Activated CD4-positive, alpha-beta T cell treated with anti-CD3 and anti-CD28 coated beads, Interleukin-2, amount 10 ng/mL, durations not matched to agents 7 days and 5 days (primary cell): ENCODE measurements at places on chromosomes 7 and 10. TPM values are rescaled to one million over a fixed set of nuclear protein-coding genes. Genes with fewer than 3 reads are reported as not detected.

DNA sequence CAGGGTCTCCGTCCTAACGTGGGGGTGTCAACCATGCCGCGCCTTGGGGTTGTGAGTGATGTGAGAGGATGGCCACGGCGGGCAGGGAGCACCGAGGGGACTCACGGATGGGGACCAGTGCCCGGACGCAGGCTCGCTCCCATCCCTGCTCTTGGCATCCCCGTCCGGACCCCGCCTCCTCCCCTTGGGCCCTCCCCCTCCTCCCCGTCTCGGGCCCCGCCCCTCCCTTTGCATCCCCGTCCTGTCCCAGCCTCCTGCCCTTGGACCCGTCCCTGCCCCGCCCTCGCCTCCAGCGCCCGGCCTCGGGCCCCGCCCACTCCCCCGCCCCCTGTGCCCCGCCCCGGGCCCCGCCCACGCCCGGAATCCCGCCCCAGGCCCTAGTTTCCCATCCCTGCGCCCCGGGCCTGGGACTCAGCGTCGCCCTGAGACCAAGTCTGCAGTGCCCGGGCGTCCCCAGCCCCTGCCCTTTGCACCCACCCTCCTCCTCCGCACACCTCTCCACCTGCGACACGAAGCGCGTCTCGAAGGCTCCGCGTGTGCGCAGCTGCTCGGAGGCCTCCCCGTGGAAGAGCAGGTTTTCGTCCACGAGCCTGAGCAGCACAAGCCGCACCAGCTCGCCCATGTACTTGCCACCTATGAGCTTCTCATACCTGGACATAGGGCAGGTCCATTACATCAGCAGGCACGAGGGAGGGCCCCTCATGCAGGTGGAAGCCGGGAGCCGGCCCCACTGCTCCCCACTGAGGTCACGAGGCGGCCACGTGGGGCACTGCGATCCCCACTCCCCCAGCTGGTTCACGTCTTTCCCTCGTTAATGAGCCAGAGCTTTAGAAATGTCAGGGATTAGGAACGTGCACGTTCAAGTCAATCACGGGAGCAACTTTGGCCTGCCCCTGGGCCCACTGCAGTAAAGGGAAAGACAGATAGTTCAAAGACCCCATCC, 5.1 kb upstream of the MYL7 start:
- H3K4me1 ChIP-seq: peaks cover 11% of the 10 kb centered on the region
- DNase-seq: peak; percentile 68
- H3K4me3 ChIP-seq: peak overlapping the region; percentile 50
- no peak overlapping the region for H3K27ac ChIP-seq

DNA sequence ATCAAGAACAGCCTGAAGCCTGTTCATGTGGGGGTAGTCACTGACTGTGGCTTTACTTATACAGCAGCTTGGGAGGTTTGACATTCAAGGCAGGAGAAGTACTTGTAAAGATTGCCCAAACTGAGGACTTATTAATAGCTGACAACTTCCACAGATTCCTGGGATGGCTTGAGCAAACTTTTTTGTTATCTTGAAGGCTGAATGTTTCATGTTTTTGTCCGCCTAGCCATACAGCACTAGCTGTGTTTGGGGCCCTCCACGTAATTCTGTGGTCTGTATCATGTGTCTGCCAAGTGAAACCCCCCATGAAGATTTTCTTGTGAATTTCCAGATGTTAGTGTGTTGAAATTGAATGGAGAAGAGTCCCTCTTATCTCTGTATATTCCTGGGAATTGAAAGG, 38.6 kb downstream of the FAS start:
- peaks cover 16% of the 10 kb centered on the region for H3K4me1 ChIP-seq
- H3K27ac ChIP-seq: no peak overlapping the region
- DNase-seq: no peak
- peaks cover 12% of the 10 kb centered on the region for H3K36me3 ChIP-seq

GRCh38 chr10:29956335-29956924, 103.0 kb downstream of the JCAD start:
- no peak for DNase-seq
- no peak overlapping the region for H3K27ac ChIP-seq
- H3K4me3 ChIP-seq: no peak overlapping the region
- H3K4me1 ChIP-seq: no peaks in the 10 kb centered on the region

Gene ITGB8
- not detected for total RNA-seq

Gene CC2D2B
- not detected for total RNA-seq

Gene DOCK4
- total RNA-seq: 0.25 TPM

DNA sequence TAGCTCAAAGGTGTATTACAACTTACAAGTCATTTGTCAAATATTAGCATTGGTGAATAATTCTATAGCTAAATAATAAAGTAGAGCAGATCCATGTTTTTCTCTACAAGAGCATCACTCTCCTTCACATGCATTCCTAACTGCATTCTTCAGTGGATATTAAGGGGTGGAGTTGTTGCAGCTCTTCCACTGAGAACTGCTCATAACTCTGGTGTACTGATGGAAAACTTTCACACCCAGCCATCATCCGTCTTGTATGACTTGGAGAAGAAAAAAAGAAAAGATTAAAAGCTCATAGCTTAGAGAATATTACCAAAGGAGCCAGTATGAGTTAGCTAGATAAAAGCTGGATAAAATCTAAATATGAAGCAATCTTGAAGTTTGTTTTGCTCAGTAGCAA, 10.2 kb upstream of the FAM13C start:
- H3K4me3 ChIP-seq: no peak overlapping the region
- H3K27ac ChIP-seq: no peak overlapping the region
- H3K36me3 ChIP-seq: no peaks in the 10 kb centered on the region
- no peaks in the 10 kb centered on the region for H3K27me3 ChIP-seq
- no peaks in the 10 kb centered on the region for H3K4me1 ChIP-seq

GRCh38 chr10:125209591-125210355, 49.4 kb upstream of the CTBP2 start:
- DNase-seq: no peak
- H3K27me3 ChIP-seq: no peaks in the 10 kb centered on the region
- H3K36me3 ChIP-seq: no peaks in the 10 kb centered on the region
- no peak overlapping the region for H3K4me3 ChIP-seq
- no peak overlapping the region for H3K27ac ChIP-seq

DNA sequence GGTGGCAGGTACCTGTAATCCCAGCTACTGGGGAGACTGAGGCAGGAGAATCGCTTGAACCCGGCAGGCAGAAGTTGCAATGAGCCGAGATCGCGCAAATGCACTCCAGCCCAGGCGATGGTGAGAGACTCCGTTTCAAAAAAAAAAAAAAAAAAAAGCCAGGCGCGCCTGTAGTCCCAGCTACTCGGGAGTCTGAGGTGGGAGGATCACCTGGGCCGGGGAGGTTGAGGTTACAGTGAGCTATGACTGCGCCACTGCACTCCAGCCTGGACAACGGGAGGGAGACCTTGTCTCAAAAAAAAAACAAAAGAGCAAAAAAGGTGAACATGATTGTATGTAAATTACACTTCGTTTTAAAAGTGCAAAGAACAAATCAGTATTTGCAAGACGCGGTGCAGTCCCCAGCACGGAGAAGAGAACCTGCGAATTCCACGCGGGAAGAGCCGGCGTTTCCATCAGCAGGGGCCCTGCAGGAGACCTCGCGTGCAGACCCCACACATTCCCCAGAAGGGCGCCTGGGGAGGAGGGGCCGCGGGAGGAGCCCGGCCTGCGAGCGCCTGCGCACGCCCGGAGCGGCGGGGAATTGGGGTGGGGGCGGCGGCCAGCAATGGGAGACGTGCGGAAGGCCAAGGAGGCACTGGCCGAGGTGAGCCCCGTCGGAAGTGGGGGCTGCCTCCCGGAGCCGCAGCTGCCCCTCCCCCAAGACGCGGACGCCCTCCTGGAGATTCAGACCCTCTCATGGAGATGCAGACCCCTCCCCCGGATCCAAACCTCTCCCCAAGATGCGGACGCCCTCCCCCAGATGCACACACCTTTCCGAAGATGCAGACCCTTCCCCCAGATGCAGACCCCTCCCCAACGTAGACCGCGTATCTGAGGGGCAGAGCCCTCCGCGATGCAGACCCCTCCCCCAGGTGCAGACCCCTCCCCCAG, 16.7 kb upstream of the SUN1 start:
- peaks cover 14% of the 10 kb centered on the region for H3K36me3 ChIP-seq
- H3K4me3 ChIP-seq: peak overlapping the region; percentile 73
- H3K27me3 ChIP-seq: peaks cover 25% of the 10 kb centered on the region
- peak overlapping the region; percentile 71 for H3K27ac ChIP-seq

Gene UTF1
- not detected for total RNA-seq

GRCh38 chr10:63542835-63543575, 21.8 kb downstream of the REEP3 start:
- no peak overlapping the region for H3K27ac ChIP-seq
- H3K36me3 ChIP-seq: peaks cover 8% of the 10 kb centered on the region
- H3K4me3 ChIP-seq: no peak overlapping the region
- H3K27me3 ChIP-seq: no peaks in the 10 kb centered on the region

GRCh38 chr10:116907245-116907987, 58.1 kb downstream of the ENO4 start:
- H3K36me3 ChIP-seq: no peaks in the 10 kb centered on the region
- no peaks in the 10 kb centered on the region for H3K4me1 ChIP-seq
- H3K27me3 ChIP-seq: no peaks in the 10 kb centered on the region
- no peak overlapping the region for H3K27ac ChIP-seq
- H3K4me3 ChIP-seq: no peak overlapping the region
